ENCODE measurements at places on chromosomes 2 and 18.
A peak's percentile ranks its signal among the peaks of the same experiment; 100 is the strongest.

DNA sequence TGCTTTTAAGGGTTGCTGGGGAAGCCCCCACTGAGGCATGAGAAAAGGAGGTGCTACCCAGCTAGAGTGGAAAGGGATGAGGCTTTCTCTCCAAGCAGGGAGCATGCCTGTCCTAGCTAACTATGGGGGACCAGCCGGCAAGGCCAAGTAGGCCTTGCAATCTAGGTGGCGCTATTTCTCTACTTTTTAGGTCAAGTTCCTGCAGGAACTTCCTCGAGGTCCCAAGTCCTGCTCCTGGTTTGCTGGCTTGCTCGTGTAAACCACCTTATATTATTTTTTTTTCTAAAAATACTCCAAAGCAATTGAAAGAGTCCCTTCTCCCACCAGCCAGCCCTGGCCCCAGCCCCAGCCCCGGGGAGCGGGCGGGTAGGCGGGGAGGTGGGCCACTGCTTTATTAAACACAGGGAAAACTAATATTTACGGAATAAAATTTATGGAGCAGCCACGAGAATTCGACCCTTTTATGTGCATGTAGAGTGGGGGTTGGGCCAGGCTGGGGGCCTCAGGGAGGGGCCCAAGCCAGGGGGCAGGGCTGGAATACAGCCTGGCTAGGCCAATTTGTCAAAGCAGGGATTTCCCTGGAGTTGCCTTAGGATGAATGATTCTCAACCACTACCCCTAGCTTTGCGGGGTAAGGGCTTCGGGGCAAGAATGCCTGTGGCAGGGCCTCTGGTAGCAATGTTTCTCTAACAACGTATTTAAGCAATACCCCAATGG, 12.8 kb upstream of the IHH start:
- peak; percentile 14 for DNase-seq

DNA sequence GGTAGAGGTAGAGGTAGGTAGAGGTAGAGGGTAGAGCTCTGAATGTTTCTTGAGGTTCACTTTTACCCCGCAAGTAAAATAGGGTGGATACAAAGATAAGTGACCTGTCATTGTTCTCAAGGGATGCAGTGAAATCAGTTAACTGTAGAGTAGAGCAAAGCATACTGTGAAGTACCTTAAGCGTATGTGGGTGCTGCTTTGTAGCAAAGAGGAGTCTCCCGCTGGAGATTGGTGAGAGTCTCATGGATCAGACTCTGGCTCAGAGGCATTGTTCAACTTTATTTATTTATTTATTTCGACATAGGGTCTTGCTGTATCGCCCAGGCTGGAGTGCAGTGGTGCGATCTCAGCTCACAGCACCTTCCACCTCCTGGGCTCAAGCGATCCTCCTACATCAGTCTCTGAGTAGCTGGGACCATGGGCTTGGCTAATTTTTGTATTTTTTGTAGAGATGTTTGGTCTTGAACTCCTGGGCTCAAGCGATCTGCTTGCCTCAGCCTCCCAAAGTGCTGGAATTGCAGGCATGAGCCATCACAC, 38.7 kb downstream of the MTA3 start:
- no peak for DNase-seq

DNA sequence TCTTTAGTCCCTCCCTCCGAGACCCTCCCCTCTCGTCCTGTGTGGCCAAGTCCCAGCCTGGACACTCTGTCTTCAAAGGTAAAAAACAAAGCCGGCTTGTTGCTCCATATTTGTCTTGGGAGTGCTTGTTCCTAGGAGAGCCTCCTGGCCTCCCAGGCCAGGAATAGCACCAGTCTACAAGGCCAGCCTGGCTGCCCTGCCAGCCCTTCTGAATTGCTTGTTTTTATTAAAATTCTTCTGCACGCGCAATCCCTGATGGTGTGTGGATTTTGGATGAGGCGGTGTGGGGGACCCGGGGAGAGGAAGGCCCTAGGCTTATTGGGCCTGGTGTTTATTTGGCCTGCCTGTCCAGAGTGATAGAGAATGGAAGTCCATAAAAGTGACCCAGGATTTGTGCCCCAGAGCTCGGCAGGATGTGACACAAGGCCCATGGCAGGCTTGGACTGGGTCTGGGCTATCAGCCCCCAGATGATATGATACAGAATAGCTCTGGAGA, 297.3 kb downstream of the CYP26B1 start:
- DNase-seq, result no peak

GRCh38 chr2:215614296-215614695, 178.4 kb upstream of the FN1 start:
- DNase-seq, result no peak

- DNase-seq, result no peak
Measured at GRCh38 chr18:57801325-57801724, 1.8 kb downstream of the ATP8B1 start.

All from activated naive CD8-positive, alpha-beta T cell treated with anti-CD3 and anti-CD28 coated beads, Interleukin-2, amount 50 U/mL, for 24 hours (primary cell).